ENCODE measurements at places on chromosomes 12 and 14. TPM values are rescaled to one million over a fixed set of nuclear protein-coding genes. Genes with fewer than 3 reads are reported as not detected.

PPFIBP1 gene
- polyA plus RNA-seq: 81.6 TPM

DAO gene
- 0.75 TPM for polyA plus RNA-seq

SCYL2 gene
- polyA plus RNA-seq: 57.6 TPM

DNA sequence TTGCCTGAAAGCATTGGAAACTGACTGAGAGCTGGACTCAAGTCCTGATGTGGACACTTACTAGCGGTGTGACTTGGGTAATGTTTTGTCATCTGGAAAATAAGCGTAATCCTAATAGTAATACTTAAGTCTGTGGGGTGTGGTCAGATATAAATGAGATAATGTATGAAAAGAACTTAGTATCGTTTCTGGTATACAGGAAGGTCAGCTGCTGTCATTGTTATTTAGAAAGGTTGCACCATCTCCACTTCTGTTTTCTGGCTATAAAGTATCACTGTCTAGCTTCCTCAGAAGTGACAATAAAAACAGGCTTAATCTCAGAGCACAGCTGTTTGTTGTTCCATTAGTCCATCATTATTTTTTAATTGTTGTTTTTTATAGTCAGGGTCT lies 34.1 kb upstream of the TUBA1C start:
- DNase-seq: no peak

- DNase-seq: no peak
Observed at GRCh38 chr12:54941659-54942058, 42.9 kb downstream of the TESPA1 start.

Data from renal cortex interstitium (tissue), 15 donors.